ENCODE measurements at places on chromosomes 5 and 9. TPM values are rescaled to one million over a fixed set of nuclear protein-coding genes. Genes with fewer than 3 reads are reported as not detected.

DNA sequence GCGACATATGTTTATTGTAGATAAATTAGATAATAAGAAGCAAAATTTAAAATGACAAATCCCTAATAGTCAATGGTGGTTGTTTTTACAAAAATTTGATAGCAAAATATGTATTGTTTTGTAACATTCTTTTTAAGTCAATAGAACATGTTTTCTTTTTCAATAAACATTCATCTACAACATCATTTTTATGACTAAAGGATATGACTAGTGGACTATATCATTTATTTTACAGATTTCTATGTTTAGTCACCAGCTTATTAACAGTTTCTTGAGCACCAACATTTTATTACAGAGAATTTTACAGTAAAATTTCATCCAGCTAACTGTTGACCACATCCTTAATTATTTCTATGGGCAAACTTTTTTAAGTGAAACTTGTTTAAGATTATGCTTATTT lies 114.7 kb upstream of the IL7R start:
- DNase-seq: no peak

GRCh38 chr5:167810573-167810972 lies 480.9 kb upstream of the WWC1 start:
- DNase-seq: no peak

DNA sequence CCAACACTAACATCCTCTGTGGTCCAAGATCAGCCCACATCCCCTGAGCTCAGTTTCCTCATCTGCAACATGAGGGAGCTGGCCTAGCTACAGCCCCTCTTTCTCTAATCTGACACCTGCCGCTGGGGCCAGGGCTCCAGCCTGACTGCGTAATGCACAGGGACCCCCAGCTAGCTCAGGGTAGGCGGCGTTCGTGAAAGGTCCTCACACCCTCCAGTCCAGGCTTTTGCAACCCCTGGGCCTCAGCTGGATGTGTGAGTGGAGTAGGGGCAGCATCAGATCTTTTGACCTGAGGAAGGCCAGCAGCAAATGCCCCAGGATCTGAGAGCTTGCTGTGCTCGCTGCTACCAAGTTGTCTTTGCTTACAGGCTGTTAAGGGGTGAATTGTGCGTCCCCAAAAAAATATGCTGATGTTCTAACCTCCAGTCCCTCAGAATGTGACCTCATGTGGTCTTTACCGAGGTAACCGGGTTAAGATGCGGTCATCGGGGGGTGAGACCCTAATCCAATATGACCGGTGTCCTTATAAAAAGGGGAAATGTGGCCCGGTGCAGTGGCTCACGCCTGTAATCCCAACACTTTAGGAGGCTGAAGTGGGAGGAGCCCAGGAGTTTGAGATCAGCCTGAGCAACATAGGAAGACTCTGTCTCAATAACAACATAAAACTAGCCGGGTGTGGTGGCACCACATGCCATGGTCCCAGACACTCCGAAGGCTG lies 47.8 kb downstream of the PLPP7 start:
- no peak for DNase-seq

DNA sequence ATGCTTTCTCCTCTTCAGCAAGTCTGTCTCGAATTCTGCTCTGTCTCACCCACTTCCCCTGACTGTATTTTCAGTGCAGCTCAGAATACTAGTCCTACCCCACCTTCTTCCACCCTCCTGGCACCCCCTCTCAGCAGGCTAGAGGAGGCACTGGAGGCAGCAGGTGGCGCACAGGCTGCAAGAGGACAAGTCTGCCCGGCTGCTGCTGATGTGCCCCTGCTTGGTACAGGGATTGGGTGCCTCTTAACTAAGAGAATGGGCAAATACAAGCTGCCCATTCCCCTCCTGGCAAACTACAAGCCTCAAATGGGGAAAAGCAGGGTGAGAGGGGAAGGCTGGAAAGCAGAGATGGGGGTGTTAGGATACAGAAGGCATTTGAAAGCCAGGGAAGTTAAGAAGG lies 5.1 kb downstream of the TLN1 start:
- DNase-seq: peak; percentile 72

DNA sequence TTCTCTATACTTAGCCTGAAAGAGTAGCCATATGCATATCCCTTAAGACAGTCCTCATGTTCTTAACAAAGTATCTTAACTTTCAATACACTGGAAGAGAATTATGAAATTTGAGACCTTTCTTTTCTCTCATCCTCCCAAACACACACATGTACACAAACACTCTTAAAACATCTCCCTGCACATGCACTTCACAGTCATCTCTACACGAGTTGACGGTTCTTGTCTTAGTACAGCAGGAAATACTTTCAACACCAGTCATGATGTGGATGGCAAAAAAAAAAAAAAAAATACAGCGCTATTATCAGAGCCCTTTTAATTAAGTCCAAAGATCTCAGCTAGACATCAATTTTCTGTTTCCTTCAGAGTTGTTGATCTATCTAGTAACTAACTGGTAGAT lies 43.6 kb upstream of the PCSK1 start:
- DNase-seq: peak; percentile 52

- DNase-seq: no peak
Observed at GRCh38 chr9:132984202-132985070, 5.9 kb downstream of the GFI1B start.

DNA sequence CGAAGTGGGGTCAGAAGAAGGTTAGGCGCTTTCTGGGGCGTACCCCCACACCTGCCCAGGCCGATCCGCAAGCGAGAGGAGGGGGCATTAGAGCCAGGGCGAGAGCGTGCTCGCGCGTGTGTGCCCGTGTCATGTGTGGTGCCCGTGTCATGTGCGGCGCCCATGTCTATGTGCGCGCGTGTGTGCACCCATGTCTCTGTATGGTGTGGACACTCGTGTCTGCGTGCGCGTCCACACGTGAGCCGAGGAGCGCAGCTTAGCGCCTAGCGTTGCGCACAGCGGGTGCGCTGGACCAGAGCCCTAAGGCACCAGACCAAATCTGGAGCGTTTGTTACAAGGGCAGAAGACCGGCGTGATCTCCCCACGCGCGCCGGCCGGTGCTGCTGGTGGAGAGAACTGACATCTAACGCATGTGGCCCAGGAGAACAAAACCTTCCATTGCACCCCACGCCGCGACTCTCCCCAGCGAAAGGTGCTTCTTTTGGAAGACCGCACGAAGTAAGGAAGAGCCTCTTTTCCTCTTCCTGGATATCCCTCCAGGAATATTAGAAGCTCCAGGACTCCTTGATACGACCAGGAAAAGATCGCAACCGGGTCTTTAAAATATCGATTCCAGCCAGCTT lies 644 bp downstream of the NIM1K start:
- DNase-seq: peak; percentile 26

DNA sequence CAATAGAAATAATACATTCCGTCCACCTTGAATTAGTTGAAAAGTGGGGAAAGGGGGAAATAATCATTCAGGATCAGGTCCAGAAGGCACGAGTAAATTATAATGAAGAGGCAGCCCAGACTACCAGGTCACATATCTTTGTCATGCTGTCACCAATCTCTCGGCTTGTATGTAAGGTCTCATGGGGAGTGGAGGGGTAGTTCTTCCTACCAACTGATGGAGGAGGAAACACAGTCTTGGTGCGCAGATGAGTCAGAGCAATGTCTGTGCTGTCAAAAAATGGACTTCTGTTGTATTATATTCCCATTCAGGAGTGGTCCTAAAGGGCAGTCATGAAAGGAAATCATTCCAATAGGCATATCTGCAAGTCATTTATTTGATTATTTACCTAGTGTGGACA lies 164.2 kb upstream of the PTGER4 start:
- DNase-seq: no peak

GRCh38 chr5:38994324-38994927 lies 79.8 kb downstream of the RICTOR start:
- peak; percentile 79 for DNase-seq

DNA sequence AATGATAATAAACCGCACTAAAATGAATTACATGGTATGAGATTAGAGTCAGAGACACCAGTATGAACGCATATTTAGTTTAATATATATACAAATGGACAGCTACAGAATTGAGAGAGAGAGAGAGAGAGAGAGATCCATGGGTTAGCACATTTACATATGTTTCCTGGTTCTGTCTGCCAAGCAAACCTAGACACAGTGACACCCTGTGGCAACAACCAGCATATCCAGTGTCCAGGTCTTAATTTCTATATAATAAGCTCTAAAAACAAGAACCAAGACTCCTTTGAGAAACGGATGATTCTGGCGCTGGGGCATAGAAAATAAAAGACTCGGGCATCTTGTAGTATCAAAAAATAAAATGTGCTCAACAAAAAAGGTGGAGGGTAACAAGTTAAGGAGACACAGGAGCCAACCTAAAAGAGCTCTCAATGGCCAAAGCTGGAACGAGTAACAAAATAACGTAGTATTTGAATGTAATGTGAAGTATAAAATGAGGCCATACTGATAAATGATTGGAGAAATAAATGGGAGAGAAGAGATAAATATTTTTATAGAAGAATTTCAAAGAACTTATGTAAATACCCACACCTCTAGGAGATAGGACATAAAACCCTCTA lies 84.5 kb downstream of the RFX3 start:
- peak; percentile 84 for DNase-seq

GRCh38 chr9:78668148-78668832 lies 371.4 kb downstream of the PSAT1 start:
- DNase-seq: no peak

GRCh38 chr5:81924442-81924841 lies 47.4 kb upstream of the ATG10 start:
- no peak for DNase-seq

DNA sequence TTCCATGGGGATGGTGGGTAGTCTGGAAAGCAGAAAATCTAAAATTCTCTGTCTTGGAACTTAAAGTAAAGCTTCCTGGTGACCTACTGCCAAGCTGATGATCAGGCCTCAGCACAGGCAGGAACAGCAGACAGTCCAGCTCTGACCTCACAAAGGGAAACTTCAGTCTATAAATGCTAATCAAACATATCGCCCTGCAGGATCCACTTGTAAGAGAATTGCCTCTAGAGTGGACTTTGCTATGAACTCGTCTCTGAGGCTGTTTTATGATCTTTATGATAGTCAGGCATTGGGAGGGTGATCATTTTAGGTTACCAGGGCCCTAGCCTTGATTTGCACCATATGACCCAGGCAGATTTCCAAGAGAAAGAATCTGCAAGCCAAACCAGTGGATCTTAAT lies 67.6 kb upstream of the SELENOP start:
- no peak for DNase-seq

- DNase-seq: no peak
Observed at GRCh38 chr5:127235136-127235535, 55.5 kb upstream of the MEGF10 start.

- DNase-seq: peak; percentile 64
Observed at GRCh38 chr5:56273376-56273955, 40.3 kb upstream of the ANKRD55 start.

GRCh38 chr9:78289474-78289873 lies 7.5 kb upstream of the PSAT1 start:
- no peak for DNase-seq

FOXD4L3 gene
- not detected for total RNA-seq

NUTM2G gene
- not detected for total RNA-seq

EMB gene
- 0.05 TPM for total RNA-seq

MCC gene
- total RNA-seq: 35.5 TPM

RXFP3 gene
- not detected for total RNA-seq

AK8 gene
- total RNA-seq: 0.09 TPM

TAF11L5 gene
- not detected for total RNA-seq

PAEP gene
- total RNA-seq: not detected

TNC gene
- total RNA-seq: 1.8 TPM

PCDHGA10 gene
- total RNA-seq: 6.0 TPM

SPACA9 gene
- total RNA-seq: 1.4 TPM

PTPDC1 gene
- 7.0 TPM for total RNA-seq

LRRC19 gene
- not detected for total RNA-seq

PCDHB1 gene
- total RNA-seq: not detected

SMIM33 gene
- not detected for total RNA-seq

ADRB2 gene
- total RNA-seq: 11.7 TPM

DOCK2 gene
- total RNA-seq: 0.17 TPM

PRR16 gene
- not detected for total RNA-seq
